ENCODE measurements at places on chromosomes 1 and 21. TPM values are rescaled to one million over a fixed set of nuclear protein-coding genes. Genes with fewer than 3 reads are reported as not detected.

TINAGL1 gene
- total RNA-seq: 0.64 TPM

SPRR1B gene
- total RNA-seq: not detected

ROR1 gene
- 13.1 TPM for total RNA-seq

LCE2C gene
- total RNA-seq: not detected

CYP4A22 gene
- not detected for total RNA-seq

PADI3 gene
- 2.0 TPM for total RNA-seq

ITLN2 gene
- total RNA-seq: 0.14 TPM

All from A549 treated with DMSO at 1 μM for 4 hours (cell line).